ENCODE measurements at places on chromosomes 6 and 20. TPM values are rescaled to one million over a fixed set of nuclear protein-coding genes. Genes with fewer than 3 reads are reported as not detected.

The RSPH3 gene
- 2.9 TPM for total RNA-seq

The COL21A1 gene
- 1.0 TPM for total RNA-seq

The EYS gene
- 0.07 TPM for total RNA-seq

The IGF2R gene
- total RNA-seq: 31.5 TPM

The GPLD1 gene
- total RNA-seq: 3.9 TPM

The HCRTR2 gene
- not detected for total RNA-seq

The BIRC7 gene
- total RNA-seq: not detected

The PRRT1 gene
- total RNA-seq: not detected

The GSTA1 gene
- not detected for total RNA-seq

The PTCRA gene
- not detected for total RNA-seq

The NKX2-2 gene
- total RNA-seq: not detected

The TRIM10 gene
- total RNA-seq: not detected

The SLC13A3 gene
- not detected for total RNA-seq

The AIF1 gene
- not detected for total RNA-seq

The HLA-DPB1 gene
- not detected for total RNA-seq

The TRIM40 gene
- total RNA-seq: not detected

The PKIG gene
- 49.2 TPM for total RNA-seq

DNA sequence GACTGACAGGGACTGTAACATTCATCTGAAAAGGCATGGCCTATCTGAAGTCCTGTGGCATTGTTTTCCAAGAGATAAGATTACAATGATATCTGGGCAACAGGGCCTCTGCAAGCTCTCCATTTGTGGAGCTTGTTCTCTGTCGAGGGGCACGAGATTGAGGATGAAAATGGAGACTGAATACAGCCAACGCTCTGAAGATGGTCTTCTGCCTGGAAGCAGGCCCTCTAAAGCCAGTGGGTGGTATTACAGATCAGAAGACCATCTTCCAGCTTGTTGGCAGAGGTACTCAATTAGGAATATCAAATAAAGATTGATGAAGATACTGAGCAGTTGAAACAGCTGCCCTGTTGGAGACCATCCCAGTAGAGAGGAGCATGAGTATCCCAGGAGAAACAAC, 288.2 kb downstream of the CENPW start:
- no peak for DNase-seq

DNA sequence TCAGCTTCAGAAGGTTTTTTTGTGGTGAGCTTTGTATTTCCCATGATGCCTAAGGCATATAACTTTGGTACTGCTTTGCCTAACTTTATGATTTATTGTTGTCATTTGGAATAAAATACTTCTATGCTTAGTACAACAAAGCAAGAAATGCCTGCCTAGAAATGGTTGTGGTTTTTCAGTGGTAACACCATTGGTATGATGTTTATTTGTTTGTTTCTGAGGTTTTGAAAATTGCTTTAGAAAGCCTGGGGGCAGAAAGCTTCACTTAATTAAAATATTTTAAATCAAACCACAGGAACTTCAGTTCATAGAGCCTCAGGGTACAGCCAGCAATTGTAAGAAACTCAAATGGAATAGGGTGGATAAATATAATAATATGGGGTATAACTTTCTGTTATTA, 351.2 kb upstream of the MAP3K7 start:
- DNase-seq: peak; percentile 5

GRCh38 chr6:90411292-90411781, 114.7 kb upstream of the BACH2 start:
- DNase-seq: peak; percentile 93

GRCh38 chr6:119179842-119180241, 101.4 kb upstream of the FAM184A start:
- no peak for DNase-seq

DNA sequence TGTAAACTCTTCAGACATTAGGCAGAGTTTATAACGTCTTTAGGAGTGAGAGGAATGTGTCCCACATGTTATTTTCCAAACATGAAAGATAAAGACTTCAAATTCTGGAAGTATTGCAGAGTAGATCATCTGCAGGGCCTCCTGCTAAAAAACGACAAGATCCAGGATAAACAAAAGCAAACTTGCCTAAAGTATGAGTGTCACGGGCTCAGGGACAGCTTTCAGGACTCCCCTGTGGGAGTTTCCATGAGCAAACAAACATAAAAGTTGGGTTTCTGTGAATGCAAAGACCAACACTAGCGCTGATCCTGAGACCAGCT, 76.9 kb downstream of the TXNDC5 start:
- DNase-seq: no peak

GRCh38 chr6:21780679-21781078, 187.1 kb downstream of the SOX4 start:
- DNase-seq: no peak

GRCh38 chr6:54327631-54328030, 19.4 kb downstream of the TINAG start:
- DNase-seq: no peak

DNA sequence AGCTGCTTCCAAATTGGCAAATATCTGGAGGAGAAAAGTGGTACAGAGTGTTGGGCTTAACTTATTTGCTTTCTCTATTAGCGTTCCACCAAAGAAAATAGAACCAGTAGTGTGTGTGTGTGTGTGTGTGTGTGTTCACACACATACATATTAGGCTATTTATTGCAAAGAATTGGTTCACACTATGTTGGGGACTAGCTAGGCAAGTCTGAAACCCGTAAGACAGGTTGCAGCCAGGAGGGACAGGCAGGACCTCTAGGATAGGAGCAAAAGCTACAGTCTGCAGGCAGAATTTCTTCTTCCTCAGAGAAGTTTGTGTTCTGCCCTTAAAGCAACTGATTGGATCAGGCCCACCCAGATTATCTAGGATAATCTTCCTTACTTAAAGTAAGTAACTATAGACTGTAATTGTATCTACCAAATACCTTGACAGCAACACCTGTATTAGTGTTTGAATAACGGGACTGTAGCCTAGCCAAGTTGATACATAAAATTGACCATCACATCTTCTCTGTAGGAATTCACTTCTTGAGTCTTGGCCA, 12.8 kb downstream of the KCTD20 start:
- DNase-seq: peak; percentile 39

DNA sequence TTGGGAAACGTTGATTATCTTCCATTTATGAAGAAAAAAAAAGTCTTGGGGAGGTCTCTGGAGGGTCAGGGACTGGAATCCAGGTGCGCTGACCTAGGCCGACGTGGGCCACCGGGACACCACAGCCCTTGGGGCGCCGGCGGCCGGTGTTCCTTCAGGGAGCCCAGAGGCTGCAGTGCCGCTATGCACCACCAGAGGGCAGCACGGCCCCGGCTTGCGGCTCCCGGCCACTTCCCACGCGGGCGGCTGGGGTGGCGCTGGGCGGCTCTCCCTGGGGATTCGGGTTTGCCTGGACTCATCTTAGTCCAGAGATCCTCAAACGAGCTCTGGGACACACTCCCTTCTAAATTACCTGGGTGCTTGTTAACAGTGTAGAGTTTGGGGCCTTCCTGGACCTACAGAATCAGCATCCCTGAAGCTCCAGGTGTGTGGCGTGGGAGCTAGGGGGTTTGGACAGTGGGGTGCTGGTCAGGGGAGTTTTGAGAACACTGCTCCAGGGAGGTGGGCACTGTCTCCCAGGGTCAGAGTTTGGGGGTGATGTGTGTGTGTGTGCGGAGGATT, 23.0 kb upstream of the GTSF1L start:
- peak; percentile 88 for DNase-seq

GRCh38 chr6:20564269-20564668, 30.0 kb downstream of the CDKAL1 start:
- peak; percentile 67 for DNase-seq

DNA sequence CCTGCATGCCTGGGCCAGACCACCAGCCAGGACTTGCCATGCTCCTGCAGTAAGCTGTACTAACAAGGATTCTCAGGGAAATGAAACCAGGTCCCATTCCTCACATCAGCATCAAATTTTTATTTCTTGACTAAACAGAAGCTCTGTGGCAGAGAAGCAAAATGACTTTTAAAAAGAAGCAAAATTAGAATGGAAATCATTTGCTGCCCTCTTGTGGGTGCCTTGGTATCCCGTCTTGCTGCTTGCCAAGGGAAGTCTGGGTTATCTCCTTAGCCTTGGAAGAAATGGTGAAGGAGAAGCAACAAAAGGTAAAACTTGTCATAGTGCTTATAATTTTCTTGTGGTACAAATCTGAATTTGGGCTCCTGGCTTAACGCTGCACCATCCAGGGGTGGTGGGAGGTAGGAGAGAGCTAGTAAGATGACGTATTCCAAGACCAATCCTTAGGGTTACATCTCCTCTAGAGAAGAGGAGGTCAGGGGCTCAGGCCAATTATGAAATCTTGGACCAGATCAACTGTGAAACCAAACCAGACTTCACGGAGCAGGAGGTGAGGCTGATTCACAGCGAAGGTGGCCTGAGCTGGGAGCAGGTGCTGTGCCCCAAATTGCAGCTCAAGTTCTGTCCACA, 107.5 kb downstream of the FAXC start:
- DNase-seq: peak; percentile 55

DNA sequence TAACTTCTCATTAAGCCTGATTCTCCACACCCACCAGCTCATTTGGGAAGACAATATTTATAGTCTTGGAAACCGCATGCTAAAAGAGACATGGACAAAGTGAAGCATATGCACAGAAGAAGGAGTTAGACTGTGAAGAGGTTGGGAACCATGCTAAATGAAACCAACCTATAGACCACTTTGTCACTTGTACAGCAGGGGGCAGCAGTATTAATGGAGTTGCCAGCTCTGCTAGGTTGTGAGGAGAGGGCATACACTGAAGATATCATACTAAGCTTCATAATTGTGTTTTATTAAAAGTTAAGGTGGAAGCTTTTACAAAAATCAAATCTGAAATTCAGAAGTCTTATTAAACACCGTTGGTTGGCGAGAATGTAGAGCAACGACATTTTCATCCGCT, 38.3 kb upstream of the HMGCLL1 start:
- DNase-seq: peak; percentile 76

DNA sequence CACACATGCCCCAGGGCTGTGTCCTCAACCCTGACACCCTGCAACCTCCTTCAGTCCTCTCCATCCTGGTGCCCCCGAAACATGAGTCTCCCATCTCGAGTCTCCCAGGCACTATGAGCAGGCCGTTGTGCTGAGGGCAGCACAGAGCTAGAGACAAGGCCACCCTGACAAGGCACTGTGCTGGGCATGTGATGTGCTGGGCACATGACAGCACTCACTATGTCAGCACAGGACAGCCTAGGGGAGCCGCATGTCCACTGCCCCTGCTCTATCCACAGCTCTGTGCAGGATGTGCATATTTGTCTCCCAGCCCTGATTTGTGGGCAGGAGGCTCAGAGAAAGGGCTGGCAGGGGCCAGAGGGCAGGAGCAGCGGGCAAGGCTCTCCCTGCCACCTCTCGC, 362.1 kb upstream of the AGPAT4 start:
- DNase-seq: no peak

DNA sequence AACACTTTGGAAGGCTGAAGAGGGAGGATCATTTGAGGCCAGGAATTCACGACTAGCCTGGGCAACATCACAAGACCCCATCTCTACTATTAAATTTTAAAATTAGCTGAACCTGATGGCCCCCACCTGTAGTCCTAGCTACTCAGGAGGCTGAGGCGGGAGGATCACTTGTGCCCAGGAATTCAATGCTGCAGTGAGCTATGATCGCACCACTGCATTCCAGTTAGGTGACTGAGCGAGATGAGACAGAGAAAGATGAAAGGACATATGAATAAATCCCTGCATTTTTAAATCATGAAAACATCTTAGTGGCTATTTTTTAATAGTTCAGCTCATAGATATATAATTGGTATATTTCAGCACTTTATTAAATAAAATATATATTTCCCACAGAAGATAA, 93.8 kb downstream of the GPR63 start:
- peak; percentile 12 for DNase-seq

DNA sequence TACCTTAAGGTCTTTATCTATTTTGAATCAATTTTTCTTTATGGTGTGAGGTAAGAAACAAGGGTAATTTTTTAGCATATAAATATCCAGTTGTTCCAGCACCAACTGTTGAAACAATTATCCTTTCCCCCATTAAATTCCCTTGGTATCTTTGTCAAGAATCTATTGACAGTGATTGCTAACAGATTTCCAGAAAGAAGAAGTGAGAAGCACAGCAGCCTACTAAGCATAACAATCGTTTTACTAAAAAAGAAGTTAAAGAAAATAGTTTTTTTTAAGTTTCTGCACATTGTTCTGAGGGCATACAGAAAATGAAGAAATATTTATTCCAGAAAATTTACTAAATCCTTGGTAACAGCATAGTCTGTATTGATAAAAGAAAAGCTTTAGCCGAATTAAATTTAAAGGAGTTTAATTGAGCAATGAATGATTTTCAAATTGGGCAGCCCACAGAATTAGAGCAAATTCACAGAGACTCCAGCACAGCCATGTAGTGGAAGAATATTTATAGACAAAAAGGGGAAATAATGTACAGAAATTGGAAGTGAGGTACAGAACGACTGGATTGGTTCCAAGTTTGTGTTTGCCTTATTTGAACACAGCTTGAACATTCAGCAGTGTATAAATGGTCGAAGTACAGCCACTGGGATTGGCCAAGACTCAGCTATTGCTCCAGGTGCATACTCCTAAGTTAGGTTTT, 97.9 kb upstream of the UST start:
- DNase-seq: no peak

DNA sequence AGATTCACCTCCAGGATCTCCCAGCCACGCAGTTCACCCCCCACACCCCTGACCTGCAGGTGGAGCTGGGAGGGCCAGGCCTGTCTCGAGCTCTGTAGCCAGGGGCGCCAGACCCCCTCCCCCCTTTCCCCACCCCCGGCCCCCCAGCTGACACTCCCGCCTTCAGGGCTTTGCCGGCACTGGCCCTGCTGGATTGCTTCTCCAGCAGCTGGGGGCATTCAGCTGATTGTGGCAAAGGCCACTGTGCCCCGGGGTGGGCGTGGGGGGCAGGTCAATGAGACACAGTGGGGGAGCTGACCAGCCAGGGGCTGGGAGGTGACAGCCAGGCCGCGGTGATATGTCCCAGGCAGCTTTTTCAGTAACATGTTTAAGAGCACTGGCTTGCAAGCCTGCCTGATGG, 22.2 kb downstream of the ZBP1 start:
- no peak for DNase-seq

DNA sequence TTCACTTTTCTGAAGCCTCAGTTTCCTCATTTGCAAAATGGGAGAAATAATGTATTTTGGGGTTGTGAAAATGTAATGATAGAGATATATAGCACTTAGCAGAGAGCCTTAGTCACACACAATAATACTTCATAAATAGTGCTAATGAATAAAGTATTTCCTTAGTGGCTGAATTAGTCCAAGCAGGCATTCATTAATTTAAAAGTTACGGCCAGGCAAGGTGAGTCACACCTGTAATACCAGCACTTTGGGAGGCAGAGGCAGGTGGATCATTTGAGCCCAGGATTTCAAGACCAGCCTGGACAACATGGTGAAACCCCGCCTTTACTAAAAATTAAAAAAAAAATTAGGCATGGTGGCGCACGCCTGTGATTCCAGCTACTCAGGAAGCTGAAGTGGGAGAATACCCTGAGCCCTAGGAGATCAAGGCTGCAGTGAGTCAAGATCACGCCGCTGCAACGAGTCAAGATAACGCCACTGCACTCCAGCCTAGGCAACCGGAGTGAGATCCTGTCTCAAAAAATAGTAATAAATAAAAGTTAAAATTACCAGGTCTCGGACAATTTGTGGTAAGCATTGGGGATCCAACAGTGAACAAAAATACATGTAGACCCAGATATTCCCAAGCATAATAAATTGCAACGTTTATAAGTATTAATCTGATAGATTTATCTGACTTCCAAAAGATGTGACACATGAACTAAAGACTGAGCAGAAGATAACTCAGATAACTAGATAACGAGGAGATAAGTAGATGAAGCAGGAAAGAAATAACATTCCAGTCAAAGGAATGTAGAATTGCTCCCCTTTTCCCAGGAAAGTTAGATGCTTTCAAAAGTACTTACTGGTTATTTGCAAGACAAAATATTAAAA, 2.1 kb upstream of the IBTK start:
- DNase-seq: no peak

GRCh38 chr6:9412951-9413559, 977.7 kb upstream of the SLC35B3 start:
- DNase-seq: peak; percentile 75
